ENCODE measurements at places on chromosomes 1 and 21.

GRCh38 chr21:26432410-26432809, 140.7 kb downstream of the CYYR1 start:
- DNase-seq, result no peak

GRCh38 chr1:67677930-67678329, 7.1 kb upstream of the GADD45A start:
- no peak for DNase-seq

DNA sequence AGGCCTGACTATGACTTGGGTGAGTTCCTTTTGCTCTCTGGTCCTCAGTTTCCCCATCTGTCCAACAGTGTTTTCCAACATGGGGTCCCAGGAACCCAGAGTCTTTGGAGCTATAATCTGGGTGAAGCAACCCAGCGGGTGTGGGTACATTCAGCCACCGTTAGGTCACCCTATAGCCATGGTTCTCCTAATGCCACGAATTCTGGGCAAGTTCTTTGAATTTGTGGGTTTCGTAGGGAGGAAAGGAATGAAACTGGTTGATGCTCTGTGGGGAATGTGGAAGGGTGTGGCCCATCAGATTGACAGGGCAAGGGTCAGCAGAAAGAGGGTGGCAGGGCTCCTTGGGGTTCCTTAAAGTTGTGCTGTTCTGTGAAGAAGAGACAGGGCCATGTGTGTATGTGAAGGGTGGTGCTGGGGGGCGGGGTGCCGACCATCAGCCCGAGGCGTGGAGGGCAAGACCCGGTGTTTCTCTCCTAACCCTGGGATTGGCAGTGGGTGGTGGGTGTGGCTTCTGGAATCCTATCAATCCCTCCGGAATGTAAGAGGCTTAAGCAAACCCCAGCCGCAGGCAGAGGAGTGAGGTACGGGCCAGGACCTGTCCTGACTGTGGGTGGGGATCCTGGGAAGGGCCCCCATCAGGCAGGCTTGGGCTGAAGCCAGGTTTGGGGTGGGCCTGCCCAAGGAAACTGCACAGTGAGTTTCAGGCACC, 35.5 kb upstream of the ZNF362 start:
- no peak for DNase-seq

DNA sequence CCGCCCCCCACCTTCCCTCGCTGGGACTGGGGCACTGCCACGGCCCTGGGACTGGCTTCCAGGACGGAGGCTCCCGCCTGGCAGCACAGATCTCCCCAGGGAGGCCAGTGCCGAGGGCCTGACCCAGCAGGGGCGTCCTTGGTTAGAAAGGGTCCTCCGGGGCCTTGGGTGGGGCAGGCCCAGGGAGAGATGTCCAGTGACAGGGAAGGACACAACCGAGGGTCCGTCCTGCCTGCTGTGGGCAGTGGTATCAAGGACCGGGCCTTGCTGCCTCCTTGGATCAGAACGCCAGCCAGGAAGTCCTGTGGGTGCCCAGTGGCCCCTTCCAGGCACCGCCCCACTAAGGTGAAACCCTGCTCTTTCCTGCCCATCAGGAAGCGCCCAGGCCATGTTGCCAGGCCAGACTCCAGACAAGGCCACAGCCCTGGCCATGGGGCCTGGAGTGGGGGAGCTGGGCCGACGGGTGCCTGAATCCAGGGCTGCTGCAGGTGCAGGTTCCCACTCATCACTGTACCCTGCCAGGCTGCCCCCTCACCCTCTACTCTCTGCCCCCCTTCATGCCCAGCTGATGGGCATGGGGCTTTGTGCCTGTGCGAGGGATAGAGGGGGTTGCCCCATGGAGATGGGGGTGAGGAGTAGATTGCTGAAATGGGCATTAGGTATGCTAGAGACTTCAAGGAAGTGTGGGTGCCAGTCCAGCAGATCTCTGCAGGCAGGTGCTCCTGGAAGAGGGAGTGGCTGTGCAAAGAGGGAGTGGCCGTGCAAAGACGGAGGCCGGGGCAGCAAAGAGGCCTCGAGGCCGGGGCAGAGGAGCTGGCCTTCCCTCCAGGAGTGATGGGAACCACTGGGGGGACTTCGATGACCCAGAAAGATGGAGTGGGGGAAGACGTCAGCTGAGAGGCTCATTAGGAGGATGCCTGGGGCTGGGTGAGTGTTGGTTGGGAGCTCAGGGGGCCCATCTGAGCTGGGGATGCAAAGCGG, 2.2 kb upstream of the PRKCZ start:
- DNase-seq, result no peak

DNA sequence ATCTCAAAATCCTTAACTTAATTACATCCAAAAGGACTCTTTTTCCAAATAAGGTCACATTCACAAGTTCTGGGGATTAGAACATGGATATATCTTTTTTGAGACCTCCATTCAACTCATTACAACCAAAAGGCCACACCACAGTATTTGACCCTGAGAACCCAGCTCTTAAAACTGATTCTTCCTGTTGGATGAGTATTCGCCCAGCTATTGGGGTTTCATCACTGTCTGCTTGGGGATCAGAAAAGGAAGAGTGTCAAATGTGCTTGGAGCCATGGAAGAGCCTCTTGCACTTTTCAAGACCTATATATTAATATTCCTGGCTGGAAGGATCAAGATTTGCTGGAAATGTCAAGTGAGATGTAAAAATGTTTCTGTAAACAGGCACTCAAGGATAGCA, 5.4 kb upstream of the TINAGL1 start:
- no peak for DNase-seq

- no peak for DNase-seq
Measured at GRCh38 chr21:20396798-20397197, 601.4 kb upstream of the NCAM2 start.

DNA sequence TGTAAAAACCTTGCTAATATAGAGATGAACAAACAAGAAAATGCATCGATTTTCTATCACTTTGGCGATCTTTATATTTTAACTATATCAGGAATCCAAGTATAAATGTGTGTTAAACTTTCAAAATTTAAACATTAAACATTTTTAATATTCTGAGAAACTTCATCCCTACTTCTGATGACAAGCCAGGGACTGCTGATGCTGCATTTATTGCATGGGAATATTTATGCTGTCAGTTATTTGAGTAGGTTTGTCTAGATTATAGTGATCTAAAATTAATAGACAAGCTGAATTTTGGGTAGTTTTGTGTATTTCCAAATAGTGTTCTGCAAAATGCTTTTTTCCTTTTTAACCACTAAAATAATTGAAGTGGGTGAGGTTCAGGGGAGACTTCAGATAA, 175.3 kb downstream of the LEPR start:
- DNase-seq, result no peak

DNA sequence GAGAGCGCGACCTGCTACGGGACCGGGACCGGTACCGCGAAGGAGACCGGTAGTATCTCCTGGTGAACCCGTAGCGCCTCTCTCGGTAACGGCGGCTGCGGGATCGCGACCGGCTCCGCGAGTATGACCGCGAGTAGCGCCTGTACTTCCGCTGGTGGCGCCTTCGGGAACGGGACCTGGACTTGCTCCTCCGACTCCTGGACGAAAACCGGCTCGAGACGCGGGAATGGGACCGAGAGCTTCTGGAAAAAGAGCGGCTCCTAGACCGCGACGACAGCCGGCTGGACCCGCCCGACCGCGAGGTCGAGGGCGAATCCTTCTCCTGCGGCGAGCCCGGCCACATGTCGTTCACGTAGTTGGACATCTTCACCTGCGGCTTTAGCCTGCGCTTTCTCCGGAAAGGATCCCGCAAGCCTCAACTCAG, 642 bp downstream of the RSRP1 start:
- no peak for DNase-seq

GRCh38 chr1:3819771-3820200, 23.5 kb upstream of the LRRC47 start:
- DNase-seq, result no peak

DNA sequence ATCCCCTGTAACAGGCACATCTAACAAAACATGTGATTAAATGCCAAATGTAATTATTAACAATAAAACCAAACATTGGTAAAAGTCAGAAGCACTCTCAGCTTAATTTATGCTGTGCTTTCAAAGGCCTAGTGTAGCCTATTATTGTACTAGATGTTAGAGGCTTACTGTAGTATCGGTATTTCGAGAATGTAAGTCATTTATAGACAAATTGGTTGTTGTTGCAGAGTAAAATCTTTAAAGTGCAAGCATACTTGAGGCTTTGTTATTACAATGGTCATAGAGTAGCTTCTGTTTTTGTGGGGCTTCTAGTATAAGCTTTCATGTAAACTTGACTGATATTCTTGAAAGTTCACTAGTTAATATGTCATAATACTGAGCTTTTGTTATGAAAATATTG, 965.8 kb downstream of the PLA2G4A start:
- DNase-seq, result no peak

DNA sequence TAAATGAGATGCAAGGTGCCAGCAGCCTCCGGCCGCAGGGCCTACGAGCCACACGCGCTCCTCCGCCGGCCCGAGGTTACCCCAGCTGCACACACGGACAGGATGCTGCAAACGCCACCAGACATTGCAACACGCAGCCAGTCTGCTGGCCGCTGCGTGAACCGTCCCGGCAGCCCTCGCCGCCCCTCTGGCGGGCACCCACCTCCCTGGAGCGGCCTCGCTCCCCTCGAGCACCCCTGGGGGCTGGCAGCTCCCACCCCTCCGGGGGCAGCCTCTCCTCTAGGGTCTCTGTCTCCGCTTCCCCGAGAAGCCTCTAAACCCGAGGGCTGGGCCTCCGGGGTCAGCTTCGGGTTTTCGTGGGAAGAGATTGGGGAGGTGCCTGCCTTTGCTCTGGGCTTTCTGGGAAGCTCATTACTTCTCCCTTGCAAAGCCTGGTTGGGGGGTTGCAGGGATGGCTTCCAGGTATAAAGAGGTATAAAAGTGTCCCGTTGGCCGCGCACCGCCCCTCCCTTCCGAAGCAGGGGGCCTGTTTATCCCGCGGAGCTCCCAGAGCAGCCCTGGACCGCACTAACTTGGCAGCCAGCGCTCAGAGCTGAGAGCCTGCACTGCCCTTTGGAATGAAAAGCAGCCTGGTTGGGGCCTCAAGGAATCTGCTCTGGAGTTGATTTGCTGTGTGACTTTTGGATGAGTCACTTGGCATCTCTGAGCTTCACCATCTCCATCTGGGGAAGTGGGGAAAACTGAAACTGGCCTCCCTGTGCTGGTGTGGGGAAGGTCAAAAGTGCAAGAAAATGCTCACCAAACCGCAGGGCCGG, 21.8 kb downstream of the DHRS3 start:
- DNase-seq, result no peak

GRCh38 chr1:23646091-23646490, 45.5 kb upstream of the RPL11 start:
- DNase-seq, result no peak

DNA sequence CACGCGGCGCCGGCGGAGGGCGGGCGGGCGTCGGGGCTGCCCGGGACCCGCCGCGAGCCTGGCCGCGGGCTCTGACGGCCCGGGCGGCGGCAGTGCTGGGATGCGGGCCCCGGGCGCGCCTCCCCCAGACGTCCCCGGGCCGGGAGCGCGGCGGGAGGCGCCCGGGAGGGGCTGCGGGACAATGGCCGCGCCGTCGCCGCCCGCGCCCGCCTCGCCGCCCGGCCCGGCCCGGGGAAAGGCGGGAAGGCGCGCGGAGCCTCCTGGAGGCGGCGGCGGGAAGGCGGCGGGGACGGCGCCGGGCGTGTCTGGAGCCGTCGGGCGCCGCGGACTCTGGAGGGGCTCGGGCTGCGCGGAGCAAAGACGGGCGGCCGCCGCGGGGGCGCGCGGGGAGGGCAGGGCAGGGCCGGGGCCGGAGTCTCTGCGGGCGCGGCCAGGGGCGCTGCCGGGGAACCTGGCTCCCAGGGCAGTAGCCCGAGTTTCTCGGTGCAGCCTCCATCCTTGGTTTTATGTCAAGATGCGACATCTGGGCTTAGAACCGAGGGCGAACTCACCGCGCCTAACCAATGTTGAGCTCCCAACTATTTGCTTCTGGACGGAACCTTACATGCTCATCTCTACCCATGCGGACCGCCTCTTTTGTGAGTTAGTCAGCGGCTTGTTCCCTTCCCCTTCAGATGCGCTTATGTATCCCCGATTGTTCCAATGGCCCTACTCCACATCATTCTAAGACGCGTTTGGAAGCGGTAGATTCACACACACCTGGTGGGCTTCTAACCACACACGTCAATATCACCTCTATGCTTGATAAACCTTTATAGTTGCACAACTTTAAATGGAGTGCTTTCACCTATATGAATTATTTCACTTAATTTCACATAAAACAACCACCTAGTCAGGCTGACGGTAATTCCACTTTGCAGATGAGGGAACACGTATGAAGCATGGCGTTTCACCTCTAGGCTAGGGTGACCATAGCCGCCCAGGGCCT, 651 bp downstream of the ZBTB8A start:
- DNase-seq, result peak; percentile 17

- DNase-seq, result no peak
Measured at GRCh38 chr1:95889400-95889799, 655.4 kb downstream of the RWDD3 start.

- peak; percentile 60 for DNase-seq
Measured at GRCh38 chr1:110210604-110211495, 736 bp downstream of the KCNC4 start.

GRCh38 chr21:29164323-29164942, 34.0 kb downstream of the MAP3K7CL start:
- no peak for DNase-seq

GRCh38 chr1:11719313-11720032, 16.5 kb upstream of the AGTRAP start:
- DNase-seq, result peak; percentile 89

DNA sequence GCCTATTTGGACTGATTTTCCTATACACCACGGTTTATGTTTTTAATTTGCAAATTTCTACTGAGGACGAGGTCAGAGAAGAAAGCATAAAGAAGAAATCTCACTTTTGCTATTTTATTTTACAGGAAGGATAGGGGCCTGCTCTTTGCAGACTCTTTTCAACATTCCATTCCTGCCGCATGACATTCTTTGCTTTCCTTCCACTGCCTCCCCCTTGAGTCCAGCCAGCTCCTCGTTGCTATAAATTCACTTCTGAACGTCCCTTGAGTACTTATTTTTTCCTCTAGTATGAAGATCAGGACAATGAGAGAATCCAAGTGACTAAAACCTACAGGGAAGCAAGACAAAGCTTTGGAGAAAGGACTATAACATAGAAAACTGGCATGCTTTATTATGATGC, 53.4 kb upstream of the PTGFR start:
- no peak for DNase-seq

- DNase-seq, result no peak
Measured at GRCh38 chr1:37458551-37458950, 15.8 kb upstream of the ZC3H12A start.
